ENCODE measurements at places on chromosomes 5 and 9.

GRCh38 chr5:17163221-17163620 is 54.2 kb upstream of the BASP1 start:
- DNase-seq = no peak

GRCh38 chr9:78884611-78885150 is 587.8 kb downstream of the PSAT1 start:
- no peak for DNase-seq

DNA sequence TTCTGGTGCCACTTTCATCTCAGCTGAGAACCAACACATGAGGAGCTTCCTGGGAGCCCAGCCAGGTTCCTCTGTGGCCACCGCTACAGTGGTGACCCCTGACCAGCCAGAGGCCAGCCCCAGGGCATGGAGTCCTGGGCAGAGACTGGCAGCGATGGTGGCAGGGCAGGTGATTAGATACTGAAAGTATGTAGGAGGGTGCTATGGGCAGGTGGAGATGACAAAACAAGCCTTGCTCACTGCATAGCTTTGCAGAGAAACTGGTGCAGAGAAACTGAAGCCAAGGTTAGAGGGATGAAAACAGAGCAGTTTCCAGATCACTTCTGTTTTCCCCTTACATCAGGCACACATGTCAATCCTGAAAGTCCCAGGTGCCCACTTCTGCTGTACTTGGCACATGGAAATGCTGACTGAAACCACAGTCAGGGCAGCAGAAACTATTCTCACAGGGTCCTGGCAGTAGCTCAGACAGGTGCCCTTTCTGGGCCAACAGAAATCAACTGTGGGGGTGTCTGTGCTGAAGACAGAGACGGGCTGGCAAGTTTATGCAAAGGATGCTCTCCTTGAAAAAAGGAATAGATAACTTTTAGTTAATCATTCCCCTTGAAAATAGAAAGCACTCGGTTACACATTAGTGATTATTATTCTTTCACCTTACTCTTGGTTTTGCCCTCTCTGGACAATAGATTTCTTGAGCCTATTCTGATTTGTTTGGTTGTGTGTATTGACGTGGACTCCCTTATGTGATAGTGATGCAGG is 90.3 kb downstream of the ANKRD55 start:
- DNase-seq = no peak

GRCh38 chr9:92745881-92746280 is 18.8 kb downstream of the BICD2 start:
- DNase-seq = no peak

GRCh38 chr9:105286098-105286497 is 41.6 kb downstream of the SLC44A1 start:
- DNase-seq = no peak

DNA sequence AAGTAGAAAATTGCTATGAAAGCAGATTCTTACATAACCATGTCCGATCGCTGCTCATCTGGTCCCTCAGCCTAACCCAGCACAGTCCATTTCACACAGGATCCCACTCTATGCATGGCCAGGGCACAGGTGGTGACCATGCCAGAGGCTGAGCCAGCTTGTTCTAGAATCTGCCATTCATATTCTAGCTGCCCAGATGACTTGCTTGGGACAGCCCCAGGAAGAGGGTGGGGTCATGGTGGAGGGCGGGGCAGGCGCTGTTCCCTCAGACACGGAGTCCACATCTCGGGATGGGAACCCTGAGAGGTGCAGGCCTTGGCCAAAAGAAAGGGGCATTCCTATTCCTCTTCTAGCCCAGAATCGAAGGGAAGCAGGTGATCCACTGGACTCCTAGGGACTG is 275.2 kb upstream of the IRX2 start:
- no peak for DNase-seq

DNA sequence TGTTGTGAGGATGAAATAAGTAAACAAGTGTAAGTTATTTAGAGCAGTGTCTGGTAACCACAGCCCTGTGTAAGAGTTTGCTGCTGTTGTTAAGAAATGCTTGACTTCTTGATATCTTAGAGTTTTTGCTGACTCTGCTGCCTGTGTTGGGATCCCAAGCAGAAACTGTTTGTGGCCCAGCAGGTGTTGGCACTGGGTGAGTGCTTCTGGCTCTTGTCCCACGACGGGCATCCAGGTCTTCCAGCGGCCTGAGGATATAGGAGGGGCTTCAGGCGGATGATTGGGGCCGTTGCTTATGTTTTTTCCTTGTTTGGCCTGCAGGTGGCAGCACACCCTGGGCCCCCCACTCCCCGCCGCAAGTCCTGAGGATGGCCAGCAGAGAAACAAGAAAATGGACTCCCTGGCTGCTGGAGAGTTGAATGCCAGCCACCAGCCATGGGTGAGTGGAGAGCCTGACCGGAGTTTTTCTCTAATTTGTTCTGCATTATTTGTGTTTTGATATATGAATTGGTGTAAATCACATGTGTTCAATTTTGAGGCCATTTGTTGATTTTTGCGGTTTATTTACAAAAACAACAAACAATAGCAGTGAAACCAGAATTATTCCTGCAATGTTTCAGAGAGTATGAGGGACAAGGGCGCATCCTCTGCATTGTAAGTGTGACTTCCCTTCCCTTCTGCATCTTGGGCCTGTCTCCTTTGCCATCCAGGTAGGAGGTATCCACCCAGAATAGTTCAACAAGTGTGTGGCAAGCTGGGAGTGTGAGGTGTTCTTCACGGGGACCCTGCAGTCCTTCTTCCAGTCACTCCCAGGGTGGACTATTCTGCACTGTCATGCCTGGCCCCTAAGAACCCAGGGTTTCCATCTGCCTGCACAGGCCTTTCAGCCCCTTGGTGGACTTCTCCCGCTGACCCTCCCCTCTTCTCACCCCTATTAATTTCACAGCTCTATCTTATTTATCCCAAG is 50.3 kb downstream of the SLC22A5 start:
- DNase-seq = peak; percentile 71

DNA sequence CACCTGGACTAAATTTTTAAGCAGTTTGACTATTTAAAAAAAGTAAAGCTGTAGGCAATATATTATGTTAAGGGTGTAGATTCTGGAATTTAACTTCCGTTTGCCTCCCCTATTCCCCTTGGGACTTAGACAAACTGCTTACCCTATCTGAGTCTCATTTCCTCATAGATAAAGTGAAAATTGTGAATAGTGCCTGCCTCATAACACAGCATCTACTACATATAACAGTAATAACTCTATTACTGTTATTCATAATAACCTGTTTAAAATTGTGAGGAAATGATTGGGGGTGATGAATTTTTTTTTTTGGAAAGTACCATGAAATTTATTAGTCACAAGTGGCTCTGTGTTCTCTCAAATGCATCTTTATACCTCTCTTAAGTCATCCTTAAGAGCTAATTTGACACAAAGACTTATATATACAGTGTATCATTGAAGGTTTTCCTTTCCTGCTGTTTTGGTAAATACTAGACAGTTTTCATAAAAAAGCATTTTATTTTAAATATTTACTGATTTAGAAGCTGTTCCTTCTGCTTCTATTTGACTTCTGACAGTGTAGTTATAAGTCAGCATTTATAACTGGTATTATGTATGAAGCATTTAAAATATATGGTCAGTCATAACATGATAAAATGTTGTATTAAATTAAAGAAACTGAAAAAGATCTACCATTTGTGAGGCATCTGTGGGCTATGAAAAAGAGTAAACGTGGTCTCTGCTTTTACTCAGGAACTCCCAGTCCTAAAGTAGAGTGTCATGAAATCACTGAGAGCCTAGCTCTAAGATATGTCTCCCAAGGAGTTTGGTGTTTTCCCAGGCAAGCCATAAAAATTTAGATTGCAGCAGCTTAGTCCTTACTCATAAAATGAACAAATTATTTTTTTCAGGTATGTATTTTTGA is 46.4 kb downstream of the MCCC2 start:
- DNase-seq = no peak

DNA sequence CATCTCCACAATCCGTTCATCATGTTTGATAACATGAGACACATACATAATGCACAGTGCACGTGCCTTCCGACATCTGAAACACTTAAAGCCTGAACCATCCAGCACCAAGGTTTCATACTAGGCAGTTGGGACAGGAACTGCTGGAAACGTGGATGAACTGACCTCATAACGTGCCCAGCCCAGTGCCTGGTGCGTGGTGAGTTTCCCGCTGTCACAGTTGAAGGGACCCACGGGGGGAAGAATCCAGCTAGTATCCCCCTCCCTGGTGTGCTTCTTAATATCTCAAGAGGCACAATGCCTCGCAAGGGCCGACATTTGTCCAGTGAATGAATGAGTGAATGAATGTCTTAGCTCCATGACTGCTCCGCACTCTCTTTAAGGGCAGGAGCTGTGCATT is 23.2 kb downstream of the BARX1 start:
- no peak for DNase-seq

GRCh38 chr5:1659100-1659981 is 135.6 kb upstream of the LPCAT1 start:
- no peak for DNase-seq

DNA sequence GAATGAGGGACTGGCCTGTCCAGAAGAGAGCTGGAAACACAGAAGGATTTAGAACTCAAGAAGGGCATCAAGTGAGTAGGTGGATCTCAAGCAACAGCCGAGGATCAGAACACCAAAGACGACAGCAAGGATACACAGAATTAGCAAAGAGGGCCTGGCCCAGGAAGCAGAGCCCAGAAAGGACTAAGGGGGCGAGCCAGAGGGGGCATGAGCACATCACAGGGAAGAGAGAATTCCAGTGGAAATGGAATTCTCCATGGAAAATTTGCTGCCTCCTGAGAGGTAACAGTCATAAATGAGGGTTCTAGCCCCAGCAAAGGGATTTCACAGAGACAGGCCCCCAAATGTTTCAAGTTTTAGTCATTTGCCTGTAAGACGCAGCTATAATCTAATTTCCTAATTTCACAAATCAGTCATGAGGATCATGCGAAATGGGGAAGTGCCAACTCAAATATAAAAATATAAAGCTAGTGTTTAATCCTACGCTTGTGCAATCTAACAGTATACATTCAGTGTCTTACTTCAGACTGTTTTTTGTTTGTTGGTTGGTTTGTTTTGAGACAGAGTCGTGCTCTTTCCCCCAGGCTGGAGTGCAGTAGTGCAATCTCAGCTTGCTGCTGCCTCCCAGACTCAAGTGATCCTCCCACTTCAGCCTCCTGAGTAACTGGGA is 46.7 kb downstream of the FNBP1 start:
- DNase-seq = no peak

DNA sequence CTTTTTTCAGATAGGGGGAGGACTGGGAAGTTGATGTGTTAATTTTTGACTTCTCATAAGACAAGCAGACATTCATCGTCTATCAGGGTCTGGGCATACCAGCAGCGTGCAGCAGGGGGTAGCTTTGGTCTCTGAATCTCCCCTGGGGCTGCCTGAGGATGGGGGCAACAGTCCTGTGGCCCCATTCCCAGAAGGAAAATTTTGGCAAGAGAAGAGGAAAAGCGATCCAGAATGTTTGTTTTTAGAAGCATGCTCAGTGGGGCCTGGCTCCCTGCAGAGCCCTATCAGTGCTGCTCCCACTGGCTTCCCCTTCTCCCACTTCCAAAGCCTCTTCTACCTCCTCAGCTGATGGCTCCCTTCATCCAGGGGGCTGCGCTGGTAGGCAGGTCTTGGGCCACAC is 194.8 kb upstream of the IL12B start:
- no peak for DNase-seq

DNA sequence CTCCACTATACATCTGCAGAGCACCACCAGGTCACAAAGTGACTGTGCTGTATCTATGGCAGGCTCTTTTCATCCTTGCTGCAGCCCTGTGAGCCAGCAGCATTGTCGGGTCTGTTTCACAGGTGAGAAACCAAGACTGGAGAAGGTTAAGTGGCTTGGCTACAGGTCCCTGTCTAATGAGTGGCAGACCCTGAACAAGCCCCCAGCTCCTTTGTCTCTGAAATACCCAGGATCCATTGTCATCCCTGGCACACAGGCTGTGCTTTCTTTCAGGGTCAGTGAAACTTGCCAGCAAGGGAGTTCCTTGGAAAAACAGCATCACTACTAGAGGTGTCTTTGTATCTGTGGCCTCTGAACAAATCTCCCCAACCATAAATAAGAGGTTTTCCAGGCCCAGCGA is 27.6 kb upstream of the CXCL14 start:
- DNase-seq = no peak

GRCh38 chr5:159286420-159287035 is 23.4 kb downstream of the UBLCP1 start:
- DNase-seq = no peak

DNA sequence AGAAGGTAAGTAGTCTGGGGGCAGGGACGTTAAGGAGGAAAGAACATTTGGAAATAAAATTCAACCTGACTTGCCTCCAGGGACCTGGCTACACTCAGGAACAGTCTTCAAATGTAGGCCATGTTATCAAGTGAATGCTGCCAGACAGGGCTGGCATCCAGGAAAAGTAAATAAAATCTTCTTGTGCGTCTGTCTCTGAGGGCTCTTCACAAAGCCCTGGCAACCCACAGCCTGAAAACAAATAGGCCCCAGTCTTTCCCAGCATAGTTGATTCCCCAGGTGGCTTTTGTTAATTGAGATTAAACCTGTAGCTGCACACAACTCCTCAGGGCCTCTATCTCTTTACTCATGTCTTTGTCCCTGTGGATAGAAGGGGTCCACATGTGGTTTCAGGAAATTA is 55.4 kb downstream of the STK32A start:
- no peak for DNase-seq

- peak; percentile 2 for DNase-seq
Observed at GRCh38 chr9:1460143-1460769, 410.1 kb downstream of the DMRT2 start.

GRCh38 chr5:151450605-151451004 is 3.2 kb downstream of the SLC36A1 start:
- no peak for DNase-seq

- no peak for DNase-seq
Observed at GRCh38 chr5:132414634-132415378, 45.3 kb downstream of the SLC22A5 start.

GRCh38 chr5:55226934-55227663 is at the start of gene MCIDAS:
Gene MCIDAS (minus strand): TSS chr5:55227315. CDS start chr5:55227138, 177 bp downstream.
- peak; percentile 68 for DNase-seq

DNA sequence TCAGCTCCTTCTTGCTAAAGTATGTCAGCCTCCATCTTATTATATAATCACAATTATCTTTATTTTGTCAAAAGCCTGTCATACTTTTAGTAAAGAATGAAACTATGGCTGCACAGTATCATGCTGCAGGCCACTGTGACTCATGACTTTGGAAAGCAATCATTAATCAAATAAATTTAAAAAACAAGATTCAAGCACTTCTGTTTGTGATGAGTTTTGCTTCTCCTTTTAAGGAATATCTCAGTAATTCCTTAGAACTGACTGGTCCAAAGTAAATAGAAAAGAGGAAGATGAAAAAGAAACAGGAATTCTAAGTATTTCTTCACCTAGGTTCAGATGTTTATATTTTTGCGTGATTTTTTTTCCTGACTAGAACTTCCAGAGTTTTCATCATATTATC is 83.1 kb downstream of the EDIL3 start:
- DNase-seq = no peak
